Left ventricle myocardium superior (tissue), 1 donor: ENCODE measurements at places on chromosomes 4 and X. TPM values are rescaled to one million over a fixed set of nuclear protein-coding genes. Genes with fewer than 3 reads are reported as not detected.

DNA sequence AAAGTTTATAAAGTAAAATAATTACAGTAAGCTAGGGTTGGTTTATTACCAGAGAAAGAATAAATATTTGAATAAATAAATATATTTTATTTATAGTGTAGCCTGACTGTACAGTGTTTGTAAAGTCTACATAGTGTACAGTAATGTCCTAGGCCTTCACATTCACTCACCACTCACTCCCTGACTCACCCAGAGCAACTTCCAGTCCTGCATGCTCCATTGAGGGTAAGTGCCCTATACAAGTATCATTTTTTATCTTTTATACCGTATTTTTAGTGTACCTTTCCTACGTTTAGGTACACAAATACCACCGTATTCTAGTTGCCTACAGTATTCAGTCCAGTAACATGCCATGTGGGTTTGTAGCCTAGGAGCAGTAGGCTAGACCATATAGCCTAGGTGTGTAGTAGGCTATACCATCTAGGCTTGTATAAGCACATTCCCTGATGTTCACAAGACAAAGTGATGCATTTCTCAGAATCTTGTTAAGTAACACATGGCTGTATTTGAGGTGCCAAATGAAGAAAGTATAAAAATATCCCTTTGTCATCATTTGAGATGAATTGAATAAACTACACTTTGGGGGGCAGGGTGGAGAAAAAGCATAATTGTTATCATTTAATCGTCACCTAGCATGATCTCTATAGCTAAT lies 14.7 kb upstream of the KLHL8 start:
- DNase-seq, result no peak

GRCh38 chr4:13990596-13991589 lies 363.4 kb upstream of the BOD1L1 start:
- no peak for DNase-seq

GRCh38 chrX:57211906-57212305 lies 74.6 kb upstream of the FAAH2 start:
- no peak for DNase-seq

DNA sequence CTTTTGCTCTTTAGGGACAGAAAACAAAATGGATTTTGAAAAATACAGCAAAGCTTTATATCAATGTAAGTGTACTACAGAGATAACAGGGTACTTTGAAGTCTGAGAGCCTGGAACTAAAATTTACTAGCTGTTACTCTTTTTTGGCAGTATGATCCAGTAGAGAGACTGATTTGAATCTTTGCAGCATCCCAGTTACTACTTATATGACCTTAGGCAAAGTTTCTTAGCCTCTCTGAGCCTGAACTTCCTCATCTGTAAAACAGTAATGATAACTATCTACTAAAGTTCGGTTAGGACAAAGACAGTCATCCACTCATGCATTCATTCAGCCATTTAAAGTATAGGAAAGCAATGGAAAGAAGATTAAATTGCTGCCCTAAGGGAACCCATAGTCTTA lies 10.1 kb downstream of the BRWD3 start:
- DNase-seq, result no peak

- no peak for DNase-seq
These were observed 4.7 kb upstream of the MSX1 start for GRCh38 chr4:4854649-4855295.

- no peak for DNase-seq
These were observed 38.7 kb downstream of the ARHGEF9 start for GRCh38 chrX:63746278-63746677.

The DMP1 gene
- not detected for total RNA-seq

The UVSSA gene
- 5.9 TPM for total RNA-seq
